NCI-H1092 (cell line): ENCODE measurements at places on chromosomes 4 and X.
A peak's percentile ranks its signal among the peaks of the same experiment; 100 is the strongest.

- DNase-seq, result no peak
Observed at GRCh38 chr4:71266090-71266794, 72.6 kb upstream of the SLC4A4 start.

DNA sequence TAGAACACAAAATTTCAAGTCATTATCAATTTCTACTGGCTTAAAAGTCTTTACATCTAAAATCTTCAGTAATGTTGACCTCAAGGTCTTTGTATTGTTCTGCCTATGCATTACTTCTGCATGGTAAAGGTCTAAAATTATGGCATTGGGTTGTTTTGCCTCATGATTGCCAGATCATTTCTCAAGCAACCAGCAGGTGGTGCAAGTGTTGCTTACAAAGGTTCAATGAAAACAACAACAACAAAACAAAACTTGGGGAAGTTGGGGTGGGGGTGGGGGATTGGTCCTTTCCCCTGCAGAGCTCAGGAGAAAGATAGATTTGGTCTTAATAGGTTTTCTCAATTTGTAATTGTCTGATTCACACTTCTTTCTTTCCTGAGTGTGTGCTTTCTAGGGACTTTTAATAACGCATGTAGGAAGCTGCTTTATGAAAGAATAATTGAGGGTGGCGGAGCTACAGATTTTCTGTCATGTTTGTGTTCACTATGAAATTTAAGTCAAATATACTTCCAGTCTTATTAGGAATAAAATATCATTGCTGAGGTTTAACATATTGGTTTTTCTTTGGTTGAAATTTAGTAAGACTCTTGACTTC, 145.1 kb downstream of the COL4A5 start:
- no peak for DNase-seq

DNA sequence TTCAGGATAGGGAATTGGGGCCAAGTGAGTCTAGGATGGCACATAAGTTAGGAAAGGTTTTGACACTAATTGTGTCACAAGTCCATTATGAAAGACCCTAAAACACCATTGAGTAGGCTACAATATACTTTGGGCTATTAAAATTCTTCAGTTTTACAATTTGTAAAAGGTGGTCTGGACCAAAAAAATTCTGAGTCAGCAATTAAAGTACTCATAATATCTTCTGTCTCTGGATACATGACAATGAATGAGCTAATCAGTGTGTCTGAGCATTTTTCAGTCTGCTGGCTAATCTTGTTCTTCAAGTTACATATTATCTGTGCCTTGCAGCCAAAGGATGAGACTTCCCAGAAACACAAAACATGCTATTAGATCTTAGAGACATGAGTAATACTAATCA, 14.3 kb downstream of the ARMCX1 start:
- no peak for DNase-seq

DNA sequence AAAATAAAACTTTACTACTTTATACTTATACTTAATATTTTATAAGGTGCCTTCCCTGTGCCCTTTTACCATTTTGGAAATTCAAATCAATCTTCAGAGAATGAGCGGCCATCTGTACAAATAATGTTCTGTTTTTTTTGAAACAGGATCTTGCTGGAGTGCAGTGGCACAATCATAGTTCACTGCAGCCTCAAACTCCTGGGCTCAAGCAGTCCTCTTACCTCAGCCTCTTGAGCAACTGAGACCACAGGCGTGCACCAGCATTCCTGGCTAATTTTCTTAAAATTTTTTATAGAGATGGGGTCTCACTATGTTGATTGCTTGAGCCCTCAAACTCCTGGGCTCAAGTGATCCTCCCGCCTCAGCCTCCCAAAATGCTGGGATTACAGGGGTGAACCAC, 53.5 kb downstream of the FAM114A1 start:
- DNase-seq, result no peak

DNA sequence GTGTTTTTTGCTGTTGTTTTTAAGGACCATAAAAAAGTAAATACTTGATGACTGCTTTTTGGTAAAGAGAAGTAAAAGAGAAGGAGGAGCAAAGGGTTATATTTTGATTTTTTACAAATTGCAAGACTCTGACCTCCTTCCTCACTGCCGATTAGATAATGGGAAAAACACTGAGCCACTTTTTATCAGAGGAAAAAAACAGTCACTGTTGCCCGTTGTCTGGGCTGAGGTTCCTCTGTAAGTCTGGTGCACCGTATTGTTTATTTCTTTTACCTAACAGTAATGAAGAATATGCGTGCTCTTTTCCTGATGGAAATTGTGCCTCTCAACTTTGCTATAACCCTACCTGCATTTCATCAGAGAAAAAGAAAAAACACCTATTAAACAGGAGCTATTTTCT, 178.7 kb upstream of the EMCN start:
- DNase-seq, result no peak

- DNase-seq, result no peak
Observed at GRCh38 chrX:111567542-111568255, 56.3 kb downstream of the SERTM2 start.

- no peak for DNase-seq
Observed at GRCh38 chr4:22477813-22478182, 38.1 kb downstream of the ADGRA3 start.

DNA sequence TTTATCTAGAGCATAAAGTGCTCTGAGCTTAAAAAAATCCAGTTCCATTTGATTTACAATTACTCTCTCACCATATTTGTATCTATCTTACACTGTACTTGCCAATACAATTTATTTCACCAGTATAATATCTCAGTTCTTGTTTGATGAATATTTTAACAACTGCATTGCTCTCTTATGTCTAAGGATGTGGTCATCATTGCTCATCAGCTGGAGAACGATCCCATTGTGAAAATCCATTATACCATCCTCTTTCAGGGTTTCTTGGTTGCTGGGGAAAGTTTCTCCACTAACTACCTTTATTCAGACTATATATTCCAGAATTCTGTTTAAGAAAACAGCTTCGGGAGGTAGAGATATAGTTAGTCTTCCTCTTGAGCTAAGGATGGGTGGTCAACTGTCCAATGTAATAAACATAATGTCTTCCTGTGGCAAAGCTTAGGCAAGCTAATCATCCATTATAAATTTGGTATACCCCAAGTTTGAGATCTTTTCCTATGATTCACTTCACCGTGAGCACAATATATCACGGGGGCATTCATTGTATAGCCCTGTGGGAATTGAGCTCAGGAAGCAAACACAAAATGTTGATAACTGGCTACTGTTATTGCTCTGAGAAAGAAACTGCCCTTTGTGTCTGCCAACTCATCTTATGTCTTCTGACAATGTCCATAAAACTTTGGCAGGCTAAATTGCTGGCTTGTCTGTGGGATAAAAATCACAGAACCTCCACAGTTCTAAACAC, 2361.9 kb downstream of the ARAP2 start:
- DNase-seq, result no peak

DNA sequence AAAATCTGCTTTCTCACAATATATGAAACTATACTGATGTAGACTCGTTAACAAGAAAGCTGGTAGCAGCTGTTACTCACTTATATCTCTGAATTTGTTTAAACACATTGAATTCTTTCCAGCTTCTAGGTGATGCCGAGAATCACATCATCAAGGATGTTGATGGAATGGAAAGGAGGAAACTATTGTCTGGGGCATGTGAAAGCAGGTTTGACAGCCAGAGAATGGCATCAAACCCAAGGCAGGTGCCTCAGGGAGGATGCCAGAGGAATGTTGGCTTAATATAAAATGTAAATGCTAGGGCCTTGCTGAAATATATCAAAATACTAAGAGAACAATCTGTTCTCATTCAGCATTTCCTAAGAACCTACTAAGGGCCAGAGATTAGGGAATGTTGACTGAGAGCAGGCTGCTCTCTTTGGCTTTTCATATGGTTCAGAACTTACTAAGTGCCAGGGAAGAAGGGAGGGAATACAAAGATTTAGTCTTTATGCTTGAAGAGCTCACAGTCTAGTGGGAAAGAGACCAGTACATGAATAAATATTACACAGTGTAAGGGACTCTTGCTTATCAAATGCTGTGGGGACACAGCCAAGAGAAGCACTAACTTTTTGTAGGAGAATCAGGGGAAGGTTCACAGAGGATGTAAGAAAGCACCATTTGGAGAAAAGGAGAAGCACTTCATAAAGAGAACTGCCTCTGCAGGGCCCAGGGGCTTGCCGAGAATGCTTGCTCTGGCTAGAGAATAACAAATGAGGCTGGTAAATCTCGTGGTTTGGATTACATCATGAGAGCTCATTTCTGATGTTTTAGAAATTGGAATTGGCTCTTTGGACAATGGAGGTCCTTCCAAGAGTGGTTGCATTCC, 14.7 kb downstream of the SLIT2 start:
- DNase-seq, result no peak

DNA sequence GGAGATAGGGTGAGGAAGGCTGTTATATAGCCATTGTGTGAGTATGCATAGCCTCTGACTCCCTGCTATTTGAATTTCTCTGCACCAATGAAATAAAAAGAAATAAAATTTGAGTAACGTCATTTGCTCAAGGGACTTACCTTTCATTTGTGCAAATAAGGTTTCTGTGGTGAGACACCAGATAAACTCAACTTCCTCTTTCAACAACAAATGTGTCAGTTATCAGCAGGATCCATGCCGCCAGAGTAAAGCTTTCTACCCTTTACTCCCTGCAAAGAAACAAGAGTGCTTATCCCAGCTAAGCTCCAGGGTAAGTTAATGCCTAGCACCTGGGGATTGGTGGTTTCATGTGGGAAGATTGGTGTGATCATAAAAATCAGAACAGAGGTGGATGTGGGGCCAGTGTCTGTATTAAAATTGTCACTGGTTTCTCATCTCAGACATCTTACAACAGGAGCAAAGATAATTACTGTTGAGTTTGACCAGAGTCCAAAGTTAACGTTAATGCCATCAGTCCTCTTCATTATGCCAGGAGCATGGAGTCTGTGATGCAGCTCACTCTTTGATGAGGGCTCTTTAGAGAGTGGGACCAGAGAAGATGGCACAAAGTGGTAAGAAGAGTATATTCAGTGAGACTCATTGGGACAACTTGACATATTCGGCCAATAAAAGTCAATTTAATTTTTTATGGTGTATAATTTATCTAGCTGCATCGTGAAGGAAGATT, at the start of gene P2RY10:
P2RY10 (plus strand) TSS at position 206 of the 727 bp plus-strand sequence. CDS start 15,130 bp downstream, outside the sequence.
- DNase-seq, result no peak

GRCh38 chr4:94523033-94523580, 71.4 kb downstream of the PDLIM5 start:
- DNase-seq, result no peak

- peak; percentile 45 for DNase-seq
Observed at GRCh38 chr4:139913398-139913990, 240.5 kb downstream of the MAML3 start.

DNA sequence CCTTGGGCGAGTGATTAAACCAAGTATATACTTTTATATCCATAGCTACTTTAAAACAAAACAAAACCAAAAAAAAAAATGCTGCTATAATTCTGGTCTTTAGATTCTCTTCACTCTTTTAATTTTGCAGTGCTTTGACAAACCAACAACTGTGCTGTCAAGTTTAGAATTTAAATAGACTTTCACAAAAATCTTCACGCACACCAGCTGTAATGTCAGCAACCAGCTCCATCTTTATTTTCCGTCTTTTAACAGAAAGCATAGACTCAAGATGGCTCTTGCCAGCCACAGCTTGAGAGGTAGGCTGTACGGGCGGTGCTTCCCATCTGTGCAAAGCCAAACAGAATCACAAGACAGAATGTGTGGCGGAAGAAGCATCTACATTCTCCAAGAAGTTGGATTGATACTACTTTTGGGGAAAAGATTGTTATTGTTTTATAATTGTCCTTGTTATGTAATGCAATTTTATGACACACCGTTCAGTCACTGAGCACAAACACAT, 388.3 kb upstream of the MAGEC2 start:
- no peak for DNase-seq

- no peak for DNase-seq
Observed at GRCh38 chr4:47493238-47494123, 8.4 kb downstream of the ATP10D start.

- no peak for DNase-seq
Observed at GRCh38 chr4:152700151-152700550, 20.4 kb upstream of the TMEM154 start.

- no peak for DNase-seq
Observed at GRCh38 chrX:15854080-15854655, 445 bp downstream of the AP1S2 start.

GRCh38 chr4:48295116-48295515, 25.5 kb upstream of the TEC start:
- no peak for DNase-seq

DNA sequence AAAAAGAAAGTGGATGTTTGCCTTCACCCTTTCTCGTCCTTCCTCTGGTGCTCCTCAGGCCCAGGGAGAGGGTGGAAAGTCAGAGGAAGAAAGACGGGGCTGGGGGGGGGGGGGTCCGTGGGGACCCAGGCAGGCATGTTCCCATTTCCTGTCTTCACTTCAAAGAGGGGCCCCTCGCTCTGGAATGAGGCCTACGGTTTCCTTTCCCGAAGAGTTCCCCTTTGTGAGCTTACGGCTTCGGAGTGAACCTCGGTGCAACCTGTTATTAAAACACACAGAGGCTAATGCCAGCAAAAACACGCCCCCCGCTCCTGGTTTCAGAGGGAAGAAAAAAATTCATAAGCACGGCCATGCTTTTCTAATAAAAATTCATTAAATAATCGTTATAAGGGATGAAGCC, 40.1 kb downstream of the SHOX start:
- DNase-seq, result no peak

DNA sequence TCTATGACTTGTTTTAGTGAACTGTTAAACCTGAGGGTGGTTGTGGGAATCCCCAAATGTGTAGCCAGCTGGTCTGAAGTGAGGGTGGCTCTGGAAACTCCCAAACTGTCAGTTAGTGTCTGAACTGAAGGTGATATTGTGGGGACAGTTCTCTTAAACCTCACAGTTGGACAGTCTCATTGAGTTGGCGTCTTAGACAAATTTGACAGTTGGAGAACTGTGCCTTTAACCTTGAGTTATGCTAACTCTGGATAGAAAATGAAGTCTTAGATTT, 20.7 kb upstream of the CTSO start:
- no peak for DNase-seq

- no peak for DNase-seq
Observed at GRCh38 chr4:73066928-73067327, 2.6 kb downstream of the COX18 start.

DNA sequence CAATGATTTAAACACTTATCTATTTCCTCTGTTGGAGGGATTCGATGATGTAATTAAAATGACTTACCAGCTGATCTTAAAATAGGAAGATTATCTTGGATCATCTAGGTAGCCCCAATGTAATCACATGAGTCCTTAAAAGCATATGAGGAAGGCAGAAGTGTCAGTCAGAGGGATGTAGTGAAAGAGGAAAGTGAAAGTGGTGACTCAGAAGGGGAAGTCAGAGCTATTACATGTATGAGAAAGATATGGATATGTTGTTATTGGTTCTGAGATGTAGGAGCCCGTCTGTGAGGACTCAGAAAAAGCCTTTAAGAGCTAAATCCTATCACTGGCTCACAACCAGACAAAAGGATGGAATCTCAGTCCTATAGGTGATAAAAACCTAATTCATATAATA, 456.4 kb downstream of the DACH2 start:
- no peak for DNase-seq

- DNase-seq, result no peak
Observed at GRCh38 chrX:105701310-105702052, 120.9 kb upstream of the NRK start.
